Activated T-helper 2 cell treated with anti-CD3 and anti-CD28 coated beads, Interferon-gamma antibody, Interleukin-2, Interleukin-4, amounts not matched to agents 10 μg/mL and 5 μg/mL and 100 μg/mL, durations not matched to agents 14 hours and 24 hours and 36 hours (primary cell): ENCODE measurements at places on chromosomes 11 and 22.
A peak's percentile ranks its signal among the peaks of the same experiment; 100 is the strongest.

GRCh38 chr22:41949297-41949965, 2.5 kb upstream of the CENPM start:
- DNase-seq: no peak

- DNase-seq: peak; percentile 71
Observed at GRCh38 chr22:28955817-28956216, 72.4 kb downstream of the ZNRF3 start.

- no peak for DNase-seq
Observed at GRCh38 chr11:110929129-110929528, 216.9 kb upstream of the ARHGAP20 start.

- no peak for DNase-seq
Observed at GRCh38 chr11:68677432-68677831, 6.9 kb upstream of the GAL start.

DNA sequence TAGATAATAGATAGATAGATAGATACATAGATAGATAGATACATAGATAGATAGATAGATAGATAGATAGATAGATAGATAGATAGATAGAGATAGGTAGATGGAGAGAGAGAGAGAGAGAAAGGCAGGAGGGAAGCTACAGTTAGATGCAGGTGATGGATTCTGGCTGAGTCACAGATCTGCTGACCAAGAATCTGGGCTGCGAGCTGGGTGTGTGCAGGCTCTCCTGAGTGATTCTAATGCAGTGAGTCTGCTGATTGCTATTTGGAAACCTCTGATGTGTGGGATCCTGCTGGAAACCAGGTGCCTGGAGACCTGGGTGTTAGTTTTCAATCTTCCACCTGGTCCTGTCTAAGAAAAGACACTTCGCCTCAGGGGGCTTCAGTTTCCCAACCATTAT, 1441.8 kb downstream of the TBC1D22A start:
- no peak for DNase-seq

GRCh38 chr22:27128461-27129085, 471.2 kb downstream of the MIAT start:
- DNase-seq: no peak

DNA sequence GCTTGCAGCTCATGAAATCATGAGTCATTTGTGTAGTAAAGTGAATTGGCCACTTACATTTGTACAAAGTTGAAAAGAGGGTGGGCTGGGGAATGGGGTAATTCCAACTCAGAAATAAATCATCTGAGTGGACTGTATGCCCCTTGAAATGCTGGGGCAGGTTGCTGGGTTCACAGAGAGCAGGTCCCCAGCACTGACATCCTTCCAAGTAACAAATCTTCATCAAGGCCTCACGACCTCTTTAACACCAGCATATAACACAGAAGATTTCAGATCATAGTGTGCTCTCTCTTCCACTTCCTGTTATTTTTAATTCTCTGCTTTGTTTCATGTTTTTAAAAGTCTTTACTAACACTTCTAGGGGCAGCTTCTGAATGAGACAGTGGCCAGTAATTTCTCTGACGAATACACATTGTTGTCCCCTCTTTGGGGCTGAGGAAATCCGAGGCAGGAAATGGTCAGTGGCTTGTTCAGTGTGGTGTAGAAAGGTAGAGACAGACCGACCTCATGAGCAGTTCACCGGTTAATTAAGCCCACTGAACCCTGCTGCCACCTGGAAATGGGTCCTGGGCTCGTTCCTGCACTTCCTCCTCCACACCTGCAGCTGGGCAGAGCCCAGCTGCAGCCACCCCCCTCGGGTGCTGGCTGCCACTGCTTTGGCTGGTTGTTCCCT, 127.7 kb downstream of the MAML2 start:
- DNase-seq: peak; percentile 17
